ENCODE measurements at places on chromosomes 2 and 18.
A peak's percentile ranks its signal among the peaks of the same experiment; 100 is the strongest.

DNA sequence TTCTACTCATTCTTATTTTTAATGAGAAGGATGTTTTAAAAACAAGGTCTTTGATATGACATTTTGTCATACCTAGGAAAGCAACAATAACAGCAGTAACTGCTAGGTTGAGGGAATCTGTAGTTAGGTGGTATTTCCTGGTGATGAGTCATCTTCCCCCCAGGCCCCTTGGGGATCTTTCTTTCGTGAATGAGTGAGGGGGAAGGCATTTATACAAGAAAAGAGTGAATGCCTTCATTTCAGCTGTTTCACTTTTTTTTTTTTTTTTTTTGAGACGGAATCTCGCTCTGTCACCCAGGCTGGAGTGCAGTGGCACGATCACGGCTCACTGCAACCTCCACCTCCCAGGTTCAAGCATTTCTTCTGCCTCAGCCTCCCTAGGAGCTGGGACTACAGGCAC lies 108.6 kb downstream of the MAP4K4 start:
- peak; percentile 82 for DNase-seq

DNA sequence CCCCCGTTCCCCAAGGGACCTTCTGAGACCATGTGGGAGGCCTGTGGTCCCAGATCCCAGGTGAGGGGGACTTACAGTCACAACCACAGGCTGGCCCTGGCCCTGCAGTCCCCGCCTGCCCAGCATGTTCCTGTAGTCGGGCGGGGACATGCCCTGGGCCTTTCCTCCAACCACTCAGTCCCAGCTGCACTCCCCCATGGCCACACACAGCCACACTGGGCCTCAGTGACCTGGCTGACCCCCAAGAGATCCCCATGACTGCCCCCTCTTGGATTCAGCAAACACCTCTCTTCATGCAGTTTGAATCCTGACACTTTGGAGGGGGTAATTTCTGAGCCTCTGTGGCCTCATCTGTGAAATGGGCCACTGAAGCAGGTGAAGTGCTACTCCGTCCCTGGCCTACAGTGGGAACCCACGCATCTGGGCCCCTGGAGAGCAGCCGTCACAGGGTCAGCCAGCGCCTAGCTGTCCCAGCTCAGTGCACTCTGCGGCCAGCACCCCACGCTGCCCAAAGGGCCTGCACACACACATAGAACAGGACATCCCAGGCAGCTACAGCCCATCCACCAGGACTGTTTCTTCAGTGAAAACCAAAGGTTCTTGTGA lies 12.7 kb upstream of the ARHGEF4 start:
- DNase-seq: no peak

- DNase-seq: no peak
Observed at GRCh38 chr2:197059477-197059876, 133.0 kb upstream of the PGAP1 start.

- no peak for DNase-seq
Observed at GRCh38 chr2:156003780-156004179, 328.7 kb downstream of the NR4A2 start.

DNA sequence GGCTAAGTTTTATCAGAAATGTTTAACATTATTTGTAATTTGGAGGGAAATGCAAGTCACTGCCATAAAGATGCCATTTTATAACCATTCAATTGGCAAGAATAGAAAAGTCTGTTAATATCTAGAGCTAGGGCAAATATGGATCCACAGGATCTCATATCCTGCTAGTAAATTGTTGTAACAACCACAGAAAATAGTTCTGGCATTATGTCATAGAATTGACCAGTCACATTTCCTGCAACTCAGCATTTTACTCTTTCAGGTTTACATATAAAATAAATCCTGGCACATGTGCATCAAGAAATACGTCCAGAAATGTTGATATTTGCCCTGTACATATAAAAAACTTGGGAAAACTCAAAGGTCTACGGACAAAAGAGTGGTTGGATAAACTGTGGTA lies 32.9 kb downstream of the OSBPL6 start:
- no peak for DNase-seq

DNA sequence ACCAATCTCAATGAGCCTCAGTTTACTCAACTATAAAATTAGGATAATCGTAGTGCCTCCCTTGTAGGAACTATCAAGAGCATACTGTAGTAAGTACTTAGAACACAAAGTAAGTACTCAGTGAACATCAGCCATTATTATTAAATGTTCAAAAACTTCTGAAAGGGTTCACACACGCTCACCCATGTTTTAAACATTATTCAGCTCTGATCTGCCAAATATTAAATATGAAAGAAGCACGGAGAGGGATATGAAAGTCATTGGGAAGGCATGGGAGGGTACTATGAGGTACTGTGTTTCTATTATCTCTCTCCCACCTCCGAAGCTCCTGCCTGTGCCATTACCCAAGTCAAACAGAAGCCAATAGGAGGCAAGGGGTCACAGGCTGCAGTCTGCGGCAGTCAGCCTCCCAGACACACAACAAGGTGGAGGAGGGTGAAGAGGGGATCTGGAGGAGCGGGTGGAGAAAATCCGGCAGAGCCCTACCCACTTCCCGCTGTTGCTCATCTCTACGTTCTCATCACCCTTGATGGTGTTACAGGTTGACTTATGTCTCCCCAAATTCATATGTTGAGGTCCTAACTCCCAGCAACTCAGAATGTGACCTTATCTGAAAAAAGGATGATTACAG lies 2.0 kb upstream of the TBC1D8 start:
- DNase-seq: no peak

GRCh38 chr2:195559431-195559914 lies 97.6 kb upstream of the SLC39A10 start:
- DNase-seq: no peak

GRCh38 chr2:80942766-80943165 lies 638.2 kb upstream of the LRRTM1 start:
- no peak for DNase-seq

GRCh38 chr2:3626118-3626811 lies 31.4 kb downstream of the COLEC11 start:
- no peak for DNase-seq

DNA sequence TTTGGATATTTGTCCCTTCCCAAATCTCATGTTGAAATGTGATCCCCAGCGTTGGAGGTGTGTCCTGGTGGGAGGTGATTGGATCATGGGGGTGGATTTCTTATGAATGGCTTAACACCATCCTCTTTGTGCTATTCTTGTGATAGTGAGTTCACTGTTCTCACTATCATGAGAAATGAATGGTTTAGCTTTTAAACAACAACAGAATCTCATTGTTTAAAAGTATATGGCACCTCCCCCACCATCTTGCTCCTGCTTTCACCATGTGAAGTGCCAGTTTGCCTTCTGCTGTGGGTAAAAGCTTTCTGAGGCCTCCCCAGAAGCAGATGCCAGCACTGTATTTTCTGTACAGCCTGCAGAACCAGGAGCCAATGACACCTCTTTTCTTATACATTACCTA lies 38.1 kb downstream of the KIAA1328 start:
- no peak for DNase-seq

GRCh38 chr2:38264396-38265221 lies 112.5 kb downstream of the ATL2 start:
- DNase-seq: no peak

DNA sequence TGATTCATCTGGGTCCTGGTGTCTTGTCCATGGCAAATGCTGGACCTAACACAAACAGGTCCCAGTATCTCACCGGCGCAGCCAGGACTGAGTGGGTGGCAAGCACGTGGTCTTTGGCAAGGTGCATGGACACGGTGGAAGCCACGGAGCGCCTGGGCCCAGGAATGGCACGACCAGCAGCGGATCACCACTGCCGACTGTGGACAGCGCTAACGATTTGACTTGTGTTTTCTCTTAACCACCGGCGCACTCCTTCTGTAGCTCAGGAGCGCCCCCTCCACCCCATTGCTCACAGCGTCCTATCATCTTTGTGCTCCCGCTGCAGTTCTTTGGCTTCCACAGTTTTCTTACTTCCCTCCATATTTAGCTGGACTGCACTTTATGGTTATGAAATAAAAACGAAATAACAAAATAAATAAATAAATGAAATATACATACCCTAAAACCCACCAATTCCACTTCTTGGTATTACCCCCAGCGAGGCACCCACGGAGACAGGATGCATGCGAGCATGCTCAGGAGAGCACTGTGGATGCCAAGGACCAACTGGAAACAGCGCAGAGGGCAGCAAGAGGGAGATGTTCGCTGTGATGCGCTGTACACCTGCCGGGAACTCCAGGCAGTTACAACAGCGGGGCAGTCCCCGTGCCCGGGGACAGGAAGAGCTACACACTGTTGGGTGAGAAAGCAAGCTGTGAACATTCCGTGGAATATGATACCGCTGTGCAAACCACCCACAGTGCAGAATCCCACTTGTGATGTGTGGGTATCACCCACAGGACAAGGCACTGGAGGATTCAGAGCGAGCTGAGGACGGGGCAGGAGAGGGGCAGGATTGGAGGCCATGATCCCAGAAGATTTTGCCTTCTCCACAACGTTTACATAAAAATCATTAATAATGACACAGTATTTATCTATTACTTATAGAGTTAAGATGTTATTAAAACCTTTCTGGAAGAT lies 7.0 kb upstream of the CIDEA start:
- DNase-seq: no peak

DNA sequence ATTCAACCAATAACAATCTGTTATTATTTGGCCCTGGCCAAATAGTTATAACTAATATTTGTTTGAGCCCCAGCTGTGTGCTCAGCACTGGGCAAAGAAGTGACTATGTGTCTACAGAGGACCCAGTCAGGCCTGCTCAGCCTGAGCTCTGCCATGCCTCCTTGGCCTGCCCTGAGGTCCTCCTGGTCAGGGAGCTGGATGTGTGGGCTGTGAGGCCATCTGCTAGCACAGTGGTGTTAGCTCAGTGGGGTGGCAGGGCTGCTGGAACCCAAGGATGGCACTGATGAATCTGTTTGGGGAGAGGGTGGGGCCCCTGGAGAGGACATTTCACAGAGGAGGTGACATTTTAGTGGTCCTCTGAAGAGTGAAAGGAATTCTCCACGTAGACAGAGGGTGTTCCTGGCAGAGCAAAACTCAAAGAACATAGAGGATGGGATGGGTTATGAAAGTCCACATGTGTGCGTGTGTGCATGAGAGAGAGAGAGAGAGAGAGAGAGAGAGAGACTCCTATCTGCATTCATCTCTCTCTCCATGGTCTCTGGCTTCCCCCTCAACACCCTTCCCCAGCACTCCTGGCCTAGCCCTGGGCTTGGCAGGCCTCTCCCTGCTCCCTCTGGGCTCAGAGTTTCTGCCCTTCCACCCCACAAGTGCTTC lies 21.2 kb upstream of the ATOH8 start:
- no peak for DNase-seq

GRCh38 chr2:104786204-104786603 lies 67.7 kb upstream of the POU3F3 start:
- no peak for DNase-seq

DNA sequence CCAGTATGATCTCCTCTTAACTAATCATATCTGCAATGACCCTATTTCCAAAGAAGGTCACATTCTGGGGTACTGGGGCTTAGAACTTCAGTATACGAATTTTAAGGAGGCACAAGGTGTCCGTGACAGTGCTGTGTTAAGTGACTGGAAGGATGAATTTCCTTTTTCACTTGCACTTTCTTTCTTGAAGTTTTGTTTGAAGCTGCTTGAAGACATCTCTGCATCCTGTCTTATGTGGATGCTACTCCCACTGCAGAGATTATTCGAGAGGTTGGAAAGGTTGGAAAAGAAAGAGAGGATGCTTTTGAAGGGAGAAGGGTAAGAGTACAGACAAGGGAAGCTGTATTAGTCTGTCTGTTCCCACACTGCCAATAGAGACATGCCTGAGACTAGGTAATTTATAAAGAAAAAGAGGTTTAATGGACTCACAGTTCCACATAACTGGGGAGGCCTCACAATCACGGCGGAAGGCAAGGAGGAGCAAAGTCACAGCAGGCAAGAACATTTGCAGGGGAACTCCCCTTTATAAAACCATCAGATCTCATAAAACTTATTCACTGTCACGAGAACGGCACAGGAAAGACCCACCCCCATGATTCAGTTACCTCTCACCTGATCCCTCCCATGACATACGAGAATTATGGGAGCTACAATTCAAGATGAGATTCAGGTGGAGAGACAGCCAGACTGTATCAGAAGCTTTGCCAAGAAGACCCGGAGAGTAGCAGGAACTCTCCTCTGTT lies 3.6 kb upstream of the RNF144A start:
- no peak for DNase-seq

- no peak for DNase-seq
Observed at GRCh38 chr2:109636317-109636716, 22.2 kb downstream of the SOWAHC start.

DNA sequence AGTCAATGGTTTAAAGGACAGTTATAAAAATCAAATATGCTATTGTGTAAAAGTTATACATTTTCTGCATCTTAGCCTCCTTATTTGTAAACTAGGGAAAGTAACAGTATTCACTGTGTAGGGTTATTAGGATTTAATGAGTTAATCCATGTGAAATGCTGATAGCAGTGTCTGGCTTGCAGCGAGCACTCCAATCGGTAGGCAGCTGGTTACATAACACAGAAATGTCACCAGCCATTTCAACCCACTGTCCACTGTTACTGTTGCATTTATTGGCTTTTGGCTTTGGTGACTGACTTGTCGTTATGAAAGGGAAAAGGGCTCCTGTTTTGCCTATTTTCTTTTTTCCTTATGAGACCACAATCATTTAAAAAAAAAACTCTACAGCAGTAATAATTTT lies 38.9 kb downstream of the ID2 start:
- DNase-seq: no peak

GRCh38 chr18:3455090-3455635 lies 5.2 kb downstream of the TGIF1 start:
- no peak for DNase-seq

GRCh38 chr18:46243095-46243494 lies 138.9 kb downstream of the HAUS1 start:
- DNase-seq: no peak

GRCh38 chr2:212223696-212224095 lies 314.9 kb downstream of the ERBB4 start:
- no peak for DNase-seq

DNA sequence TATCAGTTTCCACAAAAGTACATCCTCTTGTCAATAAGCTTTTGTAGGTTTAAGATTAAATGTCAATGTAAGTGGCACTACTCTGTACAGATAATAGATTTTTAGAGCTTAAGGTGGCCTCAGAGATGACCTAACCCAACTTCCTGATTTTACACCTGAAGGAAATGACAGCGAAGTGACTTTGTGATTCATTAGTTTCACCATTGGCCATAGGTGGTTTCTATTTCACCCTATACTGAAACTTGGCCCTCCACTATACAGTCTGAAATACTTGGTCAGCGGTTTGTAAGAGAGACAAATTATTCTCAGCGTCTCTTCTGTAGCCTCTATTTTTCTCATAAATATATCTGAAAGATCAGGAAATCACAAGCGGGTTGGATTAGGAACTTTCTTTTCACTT lies 330.4 kb upstream of the FAM98A start:
- DNase-seq: no peak

- no peak for DNase-seq
Observed at GRCh38 chr18:13362051-13362450, 143.5 kb downstream of the LDLRAD4 start.

- no peak for DNase-seq
Observed at GRCh38 chr2:70121627-70122372, 34.5 kb downstream of the PCBP1 start.

Measured in SW 1271 (cell line).